ENCODE measurements at places on chromosomes 4 and X.
A peak's percentile ranks its signal among the peaks of the same experiment; 100 is the strongest.

DNA sequence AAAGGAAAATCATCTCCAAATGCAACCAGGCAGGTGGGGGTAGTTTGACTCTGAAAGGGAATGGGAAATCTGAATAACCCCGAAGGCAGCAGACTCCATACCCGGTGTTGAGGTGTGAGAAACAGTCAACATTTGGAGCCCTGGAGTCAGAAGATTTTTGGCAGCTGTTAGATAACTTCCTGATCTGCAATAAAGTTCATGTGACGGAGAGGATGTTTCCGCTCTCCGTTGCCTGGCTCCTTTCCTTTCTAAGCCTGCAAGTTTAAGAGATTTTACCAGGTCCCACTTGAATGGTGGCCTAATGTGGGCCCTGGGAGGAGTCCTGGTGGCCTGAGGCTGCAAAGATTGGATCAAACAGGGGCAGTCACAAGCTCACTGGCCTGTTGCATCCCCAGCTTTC is 27.7 kb downstream of the HAND2 start:
- DNase-seq: no peak

- no peak for DNase-seq
Measured at GRCh38 chr4:52824603-52825459, 37.3 kb upstream of the RASL11B start.

GRCh38 chr4:162356181-162356580 is 192.4 kb upstream of the FSTL5 start:
- no peak for DNase-seq

DNA sequence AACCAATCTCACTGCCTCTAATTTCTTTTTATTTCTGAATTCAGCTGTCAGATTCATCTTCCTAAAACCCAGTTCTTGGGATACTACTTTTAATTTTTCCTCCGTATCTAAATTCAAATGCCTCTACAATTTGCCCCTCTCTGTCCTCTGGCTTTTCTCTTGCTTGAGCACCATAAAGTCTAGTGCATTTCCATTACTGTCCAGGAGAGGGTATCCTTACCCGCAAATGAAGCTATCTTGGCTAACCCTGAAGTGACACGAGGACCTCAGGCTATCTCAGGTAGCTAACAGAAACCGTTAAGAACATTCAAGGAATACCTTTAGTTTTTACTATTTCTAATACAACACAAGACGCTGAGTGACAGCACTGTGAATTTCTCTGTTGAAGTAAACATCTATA is 49.4 kb upstream of the PRR32 start:
- DNase-seq: no peak

DNA sequence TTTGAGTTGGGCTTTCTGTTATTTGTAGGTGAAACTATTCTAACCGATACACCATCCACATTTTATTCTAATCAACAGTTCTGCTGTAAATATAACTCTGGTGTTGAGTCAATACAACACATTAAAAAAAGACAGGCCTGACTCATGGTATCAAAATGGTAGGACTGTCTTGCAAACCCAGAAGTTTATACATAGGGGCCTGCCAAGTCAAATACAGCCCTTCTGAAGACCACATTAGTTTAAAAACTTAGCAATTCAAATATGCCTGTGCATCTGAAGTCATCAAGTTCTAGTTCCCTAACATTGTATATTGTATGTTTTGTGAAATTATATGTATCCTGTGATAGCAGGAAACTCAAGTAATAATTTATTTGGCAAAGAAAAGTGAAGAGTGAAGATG is 24.4 kb upstream of the PDE5A start:
- peak; percentile 85 for DNase-seq

DNA sequence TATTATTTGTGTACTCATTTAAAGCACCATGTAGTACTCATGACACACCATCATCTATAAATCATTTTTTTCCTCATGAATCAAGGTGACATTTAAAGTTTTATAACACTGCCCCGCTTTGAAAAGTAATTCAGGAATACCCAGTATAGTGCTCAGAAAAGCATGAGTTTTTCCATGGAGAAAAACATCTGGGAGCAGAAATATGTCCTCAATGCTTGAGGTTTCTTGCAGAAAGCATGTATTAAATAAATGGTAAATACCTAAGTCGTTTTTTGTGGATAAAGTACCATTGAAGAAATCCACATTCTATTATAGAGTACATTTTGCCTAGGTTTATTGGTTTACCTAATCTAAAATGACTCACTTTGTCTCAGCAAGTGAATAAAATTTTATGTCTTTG is 66.2 kb downstream of the UBA6 start:
- no peak for DNase-seq

GRCh38 chr4:66930206-66930605 is 615.1 kb downstream of the CENPC start:
- DNase-seq: no peak

- DNase-seq: no peak
Measured at GRCh38 chr4:45638641-45639040, 485.2 kb downstream of the GABRG1 start.

DNA sequence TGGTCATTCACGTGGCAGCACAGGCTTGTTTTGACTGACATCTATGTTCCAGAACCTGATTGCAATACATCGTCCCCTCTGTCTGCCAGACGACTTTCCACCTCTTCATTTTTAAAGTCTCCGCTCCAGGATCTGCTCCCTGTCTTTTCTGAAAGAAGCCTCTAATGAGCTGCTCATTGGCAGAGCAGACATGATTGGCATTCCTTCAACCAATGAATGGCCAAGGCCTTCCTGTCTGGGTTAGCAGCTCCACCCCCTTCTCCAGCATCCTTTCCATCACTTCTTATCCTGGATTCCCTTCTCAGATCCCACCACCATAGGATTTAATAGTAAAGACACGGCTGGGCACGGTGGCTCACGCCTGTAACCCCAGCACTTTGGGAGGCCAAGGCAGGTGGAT is 202.7 kb upstream of the KLF3 start:
- DNase-seq: no peak

GRCh38 chr4:77930876-77931275 is 68.2 kb downstream of the MRPL1 start:
- peak; percentile 41 for DNase-seq

GRCh38 chrX:138651494-138651893 is 60.0 kb downstream of the FGF13 start:
- DNase-seq: no peak

- peak; percentile 44 for DNase-seq
Measured at GRCh38 chr4:140807491-140808252, 51.5 kb upstream of the TBC1D9 start.

- DNase-seq: peak; percentile 12
Measured at GRCh38 chr4:19301527-19301926, 950.2 kb upstream of the SLIT2 start.

GRCh38 chr4:12723849-12724447 is 760.2 kb downstream of the RAB28 start:
- no peak for DNase-seq

GRCh38 chr4:147303174-147303872 is 177.6 kb upstream of the EDNRA start:
- DNase-seq: no peak

DNA sequence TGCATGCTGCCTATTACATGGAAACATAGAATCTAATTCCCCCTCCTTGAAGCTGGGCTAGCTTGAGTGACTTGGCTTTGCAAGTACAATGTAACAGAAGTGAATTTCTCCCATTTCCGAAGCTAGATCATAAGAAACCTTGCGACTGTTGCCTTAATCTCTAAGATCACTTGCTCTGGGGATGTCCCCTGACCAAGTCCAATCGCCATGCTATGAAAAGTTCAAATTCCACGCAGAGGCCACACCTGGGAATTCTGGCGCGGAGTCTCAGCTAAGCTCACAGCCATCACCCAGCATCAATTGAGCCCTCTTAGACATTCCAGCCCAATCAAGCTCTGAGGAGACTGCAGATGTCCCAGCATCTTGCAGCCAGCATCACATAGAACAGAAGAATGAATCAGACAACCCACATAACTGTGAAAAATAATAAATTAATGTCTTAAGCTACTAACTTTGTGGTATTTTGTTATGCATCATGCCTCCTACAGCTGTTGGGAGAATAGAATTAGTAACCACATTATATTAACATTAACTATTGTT is 27.0 kb downstream of the GPM6A start:
- DNase-seq: peak; percentile 8

GRCh38 chr4:23970201-23970850 is 80.5 kb upstream of the PPARGC1A start:
- DNase-seq: no peak

GRCh38 chr4:20264688-20265087 is 13.0 kb downstream of the SLIT2 start:
- no peak for DNase-seq

DNA sequence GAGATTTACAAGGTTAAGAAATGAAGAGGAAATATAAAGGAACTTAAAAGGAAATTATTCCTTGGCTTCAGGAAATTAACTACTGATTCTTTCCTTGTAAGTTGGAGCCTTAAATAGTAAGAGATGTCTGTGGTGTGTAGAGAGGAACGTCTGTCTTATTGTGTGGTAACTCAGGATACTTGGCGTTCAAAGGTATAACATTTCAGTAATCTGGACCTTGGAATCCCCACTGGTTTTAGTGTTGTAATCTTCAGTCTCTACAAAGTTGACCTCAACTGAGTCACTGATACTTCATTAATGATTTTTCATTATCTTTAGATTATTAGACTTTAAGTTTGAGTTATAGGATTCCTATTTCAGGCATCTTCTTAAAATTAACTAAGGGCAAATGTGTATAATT is 79.1 kb upstream of the LSM6 start:
- DNase-seq: no peak
